ENCODE measurements at places on chromosomes 13 and 19.

DNA sequence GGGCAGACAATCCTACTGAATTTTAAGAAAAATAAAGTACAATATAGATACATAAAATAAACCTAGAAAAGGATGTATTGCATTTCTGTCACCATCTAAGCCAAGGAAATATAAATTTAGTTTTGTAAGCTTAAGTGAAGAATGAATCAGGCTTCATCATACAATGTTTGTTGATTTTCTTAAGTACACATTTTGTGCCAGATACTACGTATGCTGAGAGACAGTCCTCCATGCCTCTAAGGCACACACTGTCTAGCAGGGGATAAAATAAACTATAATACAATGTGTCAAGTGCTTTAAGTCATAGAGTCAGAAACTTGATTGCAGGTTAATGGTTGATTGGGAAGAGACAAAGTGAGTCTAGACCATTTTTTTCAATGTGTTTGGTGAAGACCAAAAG is 465.7 kb downstream of the TBC1D4 start:
- no peak for DNase-seq

- DNase-seq = no peak
Measured at GRCh38 chr13:38641164-38641948, 45.5 kb upstream of the FREM2 start.

- no peak for DNase-seq
Measured at GRCh38 chr19:39390451-39390750, 505 bp downstream of the PAF1 start.

DNA sequence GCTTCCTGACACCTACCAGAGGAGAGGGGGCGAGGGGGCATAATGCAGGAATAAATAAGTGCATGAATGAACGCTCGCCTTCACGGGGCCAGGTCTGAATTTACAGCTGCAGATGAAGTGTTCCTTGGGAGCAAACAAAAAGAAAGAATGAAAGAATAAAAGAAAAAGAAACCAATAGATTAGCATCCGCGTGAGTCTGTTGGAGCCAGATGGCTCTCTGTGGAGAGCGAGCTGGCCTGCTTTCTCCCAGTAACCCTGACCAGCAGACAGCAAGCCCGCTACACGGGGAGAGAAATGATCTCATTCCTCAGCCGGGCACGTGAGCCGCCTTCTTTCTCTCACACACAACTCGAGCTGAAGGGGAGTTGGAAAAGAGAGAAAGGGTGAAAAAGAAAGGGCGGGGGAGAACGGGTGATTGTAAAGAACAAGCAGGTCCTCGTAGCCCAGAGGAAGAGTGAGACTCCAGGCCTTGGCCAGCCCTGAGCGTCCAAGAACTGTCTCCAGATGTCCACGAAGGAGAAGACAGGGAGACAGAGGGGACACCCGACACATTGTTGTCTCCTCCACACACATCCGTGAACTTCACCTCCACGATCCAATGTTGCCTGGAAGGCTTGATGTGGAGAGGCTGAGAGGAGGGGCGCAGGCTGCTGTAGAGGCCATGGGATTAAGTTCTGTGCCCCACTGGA is 81.4 kb downstream of the RNASEH2B start:
- DNase-seq = no peak

DNA sequence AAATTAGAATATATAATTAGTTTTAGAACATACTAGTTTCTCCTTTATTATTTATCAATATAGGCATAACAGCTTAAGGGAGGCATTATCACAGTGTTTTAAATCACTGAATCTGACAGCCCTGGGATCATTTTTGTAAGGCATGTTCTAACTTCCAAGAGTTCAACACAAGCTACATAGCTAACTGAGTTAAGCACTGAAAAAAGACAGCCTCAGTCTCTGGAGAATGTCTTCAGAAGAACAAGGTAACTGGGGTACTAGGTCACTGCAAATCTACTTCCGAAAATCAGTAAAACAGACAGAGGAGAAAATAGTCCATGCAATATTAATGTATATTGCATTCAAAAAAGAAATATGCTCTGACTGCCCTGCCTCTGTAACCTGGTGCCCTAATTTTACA is 502.1 kb downstream of the RFC3 start:
- DNase-seq = no peak

- DNase-seq = no peak
Measured at GRCh38 chr13:68988176-68988575, 1119.5 kb upstream of the ATXN8OS start.

DNA sequence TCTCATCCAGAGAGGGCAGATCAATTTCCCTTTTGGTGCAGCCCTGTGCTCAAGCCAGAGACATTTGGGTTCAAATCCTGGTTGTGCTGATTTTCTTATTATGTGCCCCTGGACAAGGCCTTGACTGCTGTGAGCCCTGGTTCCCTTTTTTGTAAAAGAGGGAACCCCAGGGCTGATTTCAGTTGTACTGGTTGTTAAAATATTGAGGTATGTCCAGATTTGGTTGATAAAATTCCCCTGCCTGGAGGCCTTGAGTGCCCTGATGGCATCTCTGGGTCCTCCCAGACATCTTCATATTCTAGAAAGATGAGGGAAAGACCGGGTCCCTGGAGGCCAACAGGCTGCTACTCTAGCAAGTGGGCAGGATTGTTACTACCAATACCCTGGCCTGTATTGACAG is 14.4 kb upstream of the PLAUR start:
- DNase-seq = no peak

DNA sequence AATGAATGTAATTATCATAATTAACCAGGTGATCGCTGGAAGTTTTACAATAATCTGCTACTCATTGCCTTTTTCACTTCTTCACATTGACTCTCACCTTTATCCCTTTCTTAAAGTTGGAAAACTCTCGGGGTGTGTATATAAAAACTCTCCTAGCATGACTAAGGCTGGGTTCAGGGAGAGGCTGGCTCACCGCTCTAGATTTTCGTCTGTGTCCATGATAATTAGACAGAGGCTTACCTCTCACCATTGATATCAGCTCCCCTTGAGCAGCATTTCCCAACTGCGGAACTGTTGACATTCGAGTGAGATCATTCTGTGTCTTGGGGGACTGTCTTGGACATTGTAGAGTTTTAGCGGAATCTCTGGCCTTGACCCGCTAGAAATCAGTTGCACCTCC is 39.4 kb downstream of the NFIX start:
- no peak for DNase-seq

GRCh38 chr19:54339646-54340358 is 840 bp upstream of the LILRA4 start:
- DNase-seq = peak; percentile 55

DNA sequence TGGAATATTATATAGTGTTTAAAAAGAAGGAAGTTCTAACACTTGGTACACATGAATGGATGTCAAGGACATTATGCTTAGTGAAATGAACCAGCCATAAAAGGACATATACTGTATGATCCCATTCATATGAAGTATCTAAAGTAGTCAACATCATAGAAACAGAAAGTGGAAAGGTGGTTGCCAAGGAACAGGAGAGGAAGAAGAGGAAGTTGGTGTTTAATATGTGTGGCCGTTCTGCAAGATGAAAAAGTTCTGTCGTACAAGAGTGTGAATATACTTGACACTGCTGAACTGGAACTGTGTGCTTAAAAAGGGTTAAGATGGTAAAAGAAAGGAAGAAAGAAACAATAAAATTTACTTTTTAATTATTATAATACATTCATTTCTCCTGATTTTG is 33.1 kb upstream of the C1QTNF9 start:
- DNase-seq = no peak

GRCh38 chr13:85638815-85639393 is 160.3 kb downstream of the SLITRK6 start:
- DNase-seq = no peak

DNA sequence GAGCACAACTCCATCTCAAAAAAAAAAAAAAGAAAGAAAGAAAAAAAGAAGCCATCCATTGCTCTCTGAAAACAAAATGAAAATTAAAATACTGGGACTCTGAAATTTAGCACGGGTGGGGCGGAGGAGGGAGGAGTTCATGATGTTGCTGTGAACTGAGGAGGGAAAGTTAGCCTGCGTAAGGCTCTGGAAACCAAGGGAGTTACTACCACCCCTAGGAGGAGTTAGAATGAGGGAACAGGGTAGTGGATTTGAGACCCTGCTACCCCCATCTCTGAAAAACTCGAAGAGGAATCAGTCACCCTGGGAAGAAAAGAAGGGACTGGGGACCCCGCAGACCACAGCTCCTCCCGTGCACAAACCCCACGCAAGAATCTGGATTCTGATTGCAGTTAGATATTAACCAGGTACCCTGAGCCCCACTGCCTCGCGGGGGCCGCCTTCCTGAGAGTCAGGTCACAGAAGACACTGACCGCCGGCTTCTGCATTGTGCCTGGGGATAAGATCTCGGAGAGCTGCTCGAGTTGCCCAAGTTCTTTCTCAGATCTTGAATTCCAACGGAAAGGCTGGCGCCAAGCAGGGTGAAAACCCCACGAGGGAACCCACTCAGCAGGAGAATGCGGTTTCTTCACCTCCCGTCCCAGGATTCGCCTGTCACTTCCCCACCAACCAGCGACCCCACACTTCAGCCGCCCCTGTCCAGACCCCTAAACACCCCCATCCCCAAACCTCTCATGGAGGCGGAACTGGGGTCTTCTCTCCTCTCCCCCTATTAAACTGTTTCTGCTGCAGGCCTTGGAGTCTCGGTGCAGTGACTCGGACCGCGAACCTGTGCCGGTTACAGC is 870 bp downstream of the ZNF442 start:
- no peak for DNase-seq

DNA sequence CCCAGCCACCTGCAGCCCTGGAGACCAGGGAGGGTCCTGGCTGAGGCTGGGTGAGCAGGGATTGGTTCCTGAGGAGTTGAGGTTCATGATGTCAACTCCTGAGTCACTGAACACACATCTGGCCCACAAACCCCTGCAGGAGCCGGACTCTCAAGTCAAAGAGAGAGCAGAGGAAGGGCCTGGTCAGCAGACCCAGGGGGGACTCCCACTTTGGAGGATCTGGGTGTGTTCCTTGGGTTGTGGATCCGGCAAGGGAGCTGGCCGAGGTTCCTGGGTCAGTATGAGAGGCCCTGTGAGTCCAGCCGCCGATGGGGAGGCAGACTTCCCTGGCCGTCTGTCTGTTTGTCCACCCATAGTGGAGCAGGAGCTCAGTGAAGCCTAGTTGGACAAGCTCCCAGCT is 4.0 kb downstream of the SLC7A10 start:
- DNase-seq = no peak

GRCh38 chr13:45751885-45752284 is 49.8 kb downstream of the CBY2 start:
- no peak for DNase-seq

- DNase-seq = no peak
Measured at GRCh38 chr13:49569993-49570689, 15.2 kb downstream of the RCBTB1 start.

GRCh38 chr19:48674921-48675824 is 2.4 kb upstream of the NTN5 start:
- peak; percentile 2 for DNase-seq

- DNase-seq = no peak
Measured at GRCh38 chr13:80802946-80803345, 462.0 kb upstream of the SPRY2 start.

DNA sequence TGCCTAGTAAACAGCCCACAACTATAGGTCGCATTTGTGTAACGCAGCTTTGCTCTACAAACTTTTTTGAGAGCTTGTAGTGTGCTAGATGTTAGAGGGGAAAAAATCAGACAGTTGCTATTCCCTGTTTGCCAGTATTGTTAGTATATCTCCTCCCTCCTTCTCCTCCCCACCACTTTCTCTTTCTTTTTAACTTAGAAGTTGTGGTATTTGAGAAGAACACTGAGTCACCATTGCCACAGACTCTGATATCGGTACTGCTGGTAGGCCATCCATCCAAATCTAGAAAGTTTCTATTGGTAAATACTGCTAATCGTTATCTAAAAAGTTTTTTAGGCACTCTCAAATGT is 666 bp downstream of the POMP start:
- peak; percentile 16 for DNase-seq

GRCh38 chr13:45492538-45492937 is 27.8 kb downstream of the COG3 start:
- no peak for DNase-seq

DNA sequence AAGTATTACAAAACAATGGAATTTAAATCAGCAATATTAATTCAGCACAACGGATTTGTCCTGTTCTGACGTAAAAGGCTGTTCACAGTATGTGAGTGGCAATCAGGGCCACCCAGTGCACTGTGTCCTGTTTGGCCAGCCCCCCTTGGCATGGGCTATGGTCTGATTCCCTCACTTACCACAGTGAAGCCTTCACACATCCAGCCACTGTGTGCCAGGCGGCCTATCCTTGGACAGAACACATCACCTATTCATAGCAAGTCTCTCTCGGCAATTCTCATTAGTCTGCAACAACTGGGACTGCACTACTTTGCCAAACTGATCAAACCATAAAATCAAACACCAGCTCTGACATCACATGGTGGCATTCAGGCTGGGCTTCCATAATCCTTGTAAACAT is 221.5 kb upstream of the TSHZ3 start:
- DNase-seq = no peak

GRCh38 chr13:42076309-42076713 is 27.9 kb downstream of the DGKH start:
- no peak for DNase-seq

- DNase-seq = no peak
Measured at GRCh38 chr19:41533671-41534215, 42.2 kb upstream of the CEACAM21 start.

DNA sequence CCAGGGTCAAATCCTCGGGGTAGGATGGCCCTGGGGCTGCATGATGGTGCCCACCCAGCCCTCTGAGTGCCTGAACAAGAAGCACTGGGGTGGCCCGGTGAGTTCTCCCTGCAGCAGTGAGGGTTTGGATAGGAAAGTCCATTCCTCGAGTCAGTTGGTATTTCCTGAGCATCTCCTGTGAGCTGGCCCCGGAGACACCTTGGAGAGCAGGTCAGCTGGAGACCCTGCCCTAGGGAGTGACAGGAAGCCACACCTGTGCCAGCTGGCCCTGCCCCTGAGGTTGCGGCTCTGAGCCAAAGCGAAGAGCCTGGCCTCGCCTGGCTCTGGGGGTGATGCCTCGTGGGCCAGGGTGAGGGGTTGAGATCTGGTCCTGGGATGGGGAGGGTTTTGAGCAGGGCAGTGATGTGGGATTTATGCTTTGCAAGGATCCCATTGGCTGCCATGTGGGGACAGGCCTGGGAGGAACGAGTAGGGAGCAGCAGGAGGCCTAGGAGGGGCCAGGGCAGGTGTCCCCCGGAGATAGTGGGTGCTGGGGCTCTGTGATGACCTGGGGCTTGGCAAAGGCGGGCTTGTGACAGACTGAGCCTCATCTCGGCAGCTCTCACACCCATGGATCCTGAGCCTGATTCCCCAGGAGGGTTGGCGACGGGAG is 16.0 kb downstream of the CRTC1 start:
- no peak for DNase-seq

DNA sequence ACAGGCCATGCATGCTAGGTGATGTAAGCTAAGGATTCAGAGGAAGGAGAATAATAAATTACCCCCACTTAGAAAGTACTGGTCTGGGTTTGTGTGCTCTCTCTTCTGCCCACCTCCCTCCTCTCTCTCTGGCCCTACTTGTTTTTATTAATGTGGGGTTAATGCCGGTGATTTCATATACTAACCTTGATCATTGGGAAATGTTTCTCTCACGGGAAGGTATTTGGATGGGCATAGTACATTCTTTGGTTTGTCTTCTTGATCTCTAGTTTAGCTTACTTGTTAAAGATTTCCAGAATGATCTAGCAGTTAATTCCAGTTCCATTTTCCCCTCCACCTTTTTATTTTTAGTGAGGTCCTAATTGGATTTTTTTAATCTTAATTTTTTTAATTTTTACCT is 24.6 kb downstream of the ARHGAP35 start:
- no peak for DNase-seq

- no peak for DNase-seq
Measured at GRCh38 chr13:59477011-59477410, 686.7 kb downstream of the DIAPH3 start.

All from GF-D8 (cell line).